ENCODE measurements at places on chromosomes 6 and 20. TPM values are rescaled to one million over a fixed set of nuclear protein-coding genes. Genes with fewer than 3 reads are reported as not detected.

Gene VWA7
- 5.0 TPM for total RNA-seq

Gene HCRTR2
- total RNA-seq: not detected

Gene GPR31
- not detected for total RNA-seq

Gene BANF2
- not detected for total RNA-seq

Gene ECT2L
- total RNA-seq: not detected

Gene FUT9
- not detected for total RNA-seq

Gene TAGAP
- 15.1 TPM for total RNA-seq

Gene RBPJL
- total RNA-seq: not detected

DNA sequence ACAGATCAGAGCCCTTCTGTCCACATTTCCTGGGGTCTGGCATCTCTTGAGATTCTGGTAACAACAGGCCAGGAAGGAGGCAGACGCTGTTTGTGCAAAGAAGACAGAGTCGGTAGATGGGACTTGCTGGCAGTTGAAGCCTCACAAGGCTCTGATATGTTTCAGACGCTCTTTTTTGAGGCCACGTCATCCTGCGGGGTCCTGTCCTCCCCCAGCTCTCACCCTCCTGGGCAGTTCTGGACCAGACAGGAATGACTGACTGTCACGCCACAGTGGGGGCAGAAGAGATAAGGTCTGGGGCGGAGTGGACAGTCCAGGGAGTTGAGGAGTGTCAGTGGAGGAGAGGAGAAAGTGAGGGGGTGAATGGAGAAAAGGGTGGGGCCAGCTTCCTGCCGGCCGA is 87.1 kb upstream of the SULF2 start:
- H3K27me3 ChIP-seq: peaks cover 15% of the 10 kb centered on the region
- no peak overlapping the region for H3K27ac ChIP-seq
- no peak overlapping the region for H3K4me3 ChIP-seq
- no peak for DNase-seq
- no peaks in the 10 kb centered on the region for H3K36me3 ChIP-seq

- H3K4me1 ChIP-seq: no peaks in the 10 kb centered on the region
- H3K27ac ChIP-seq: no peak overlapping the region
- no peaks in the 10 kb centered on the region for H3K36me3 ChIP-seq
- no peak for DNase-seq
- peaks cover 15% of the 10 kb centered on the region for H3K27me3 ChIP-seq
These were observed 1.6 kb downstream of the REM1 start for GRCh38 chr20:31476643-31477215.

- no peaks in the 10 kb centered on the region for H3K36me3 ChIP-seq
- H3K4me3 ChIP-seq: peak overlapping the region; percentile 53
- peak; percentile 48 for DNase-seq
These were observed 112.0 kb upstream of the BEND6 start for GRCh38 chr6:56842686-56843475.

GRCh38 chr6:34195726-34196115 is 41.0 kb upstream of the HMGA1 start:
- H3K4me1 ChIP-seq: peaks cover 6% of the 10 kb centered on the region
- DNase-seq: no peak
- no peak overlapping the region for H3K4me3 ChIP-seq
- H3K36me3 ChIP-seq: no peaks in the 10 kb centered on the region

DNA sequence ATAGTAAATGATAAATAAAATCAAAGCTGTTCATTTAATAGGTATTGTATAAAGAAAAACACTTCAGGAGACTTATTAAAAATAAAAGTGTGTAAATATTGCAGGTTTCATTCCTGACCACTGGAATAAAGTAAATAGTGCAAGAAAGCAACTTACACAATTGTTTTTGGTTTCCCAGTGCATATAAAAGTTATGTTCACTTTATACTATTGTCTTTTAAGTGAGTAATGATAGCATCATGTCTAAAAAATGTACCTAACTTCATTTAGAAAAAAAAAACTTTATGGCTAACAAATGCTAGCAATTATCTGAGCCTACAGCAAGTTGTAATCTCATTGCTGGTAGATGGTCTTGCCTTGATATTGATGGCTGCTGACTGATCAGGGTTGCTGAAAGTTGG is 726.6 kb upstream of the POU3F2 start:
- no peak overlapping the region for H3K27ac ChIP-seq
- no peaks in the 10 kb centered on the region for H3K27me3 ChIP-seq
- H3K4me1 ChIP-seq: no peaks in the 10 kb centered on the region
- H3K4me3 ChIP-seq: no peak overlapping the region
- H3K36me3 ChIP-seq: no peaks in the 10 kb centered on the region
- no peak for DNase-seq

DNA sequence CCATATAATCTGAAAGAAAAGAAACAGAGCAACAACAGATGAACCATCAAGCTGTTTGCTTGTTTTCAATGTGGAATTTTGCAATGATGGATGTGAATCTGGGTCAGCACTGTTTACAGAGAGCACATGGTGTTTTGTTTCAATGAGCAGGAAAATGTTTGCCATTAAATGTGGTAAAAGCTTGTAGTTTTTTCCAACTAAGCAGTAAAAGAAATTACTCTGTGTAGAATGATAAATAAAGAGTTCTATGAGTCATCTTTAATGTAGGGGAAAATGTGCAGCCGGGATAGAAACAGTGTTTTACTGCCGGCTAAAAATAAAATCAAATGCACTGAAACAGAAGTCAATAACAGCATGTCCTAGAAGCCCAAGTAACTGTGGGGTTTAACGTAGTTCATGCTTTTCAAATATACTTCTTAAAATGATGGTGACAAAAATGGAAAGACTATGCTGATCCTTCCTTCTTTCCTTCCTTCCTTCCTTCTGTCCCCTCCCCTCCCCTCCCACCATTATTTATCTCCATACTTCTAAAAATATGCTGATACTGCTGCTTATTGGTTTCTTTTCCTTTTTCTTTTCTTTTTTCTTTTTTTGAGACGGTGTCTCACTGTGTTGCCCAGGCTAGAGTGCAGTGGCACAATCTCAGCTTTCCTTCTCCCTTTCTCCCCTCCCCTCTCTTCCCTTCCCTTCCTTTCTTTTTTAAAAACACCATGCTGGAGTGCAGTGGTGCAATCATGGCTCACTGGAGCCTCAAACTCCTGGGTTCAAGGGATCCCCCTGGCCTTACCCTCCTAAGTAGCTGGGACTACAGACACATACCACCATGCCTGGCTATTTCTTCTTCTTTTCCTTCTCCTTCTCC is 6.3 kb upstream of the NAA20 start:
- DNase-seq: peak; percentile 78
- H3K4me3 ChIP-seq: no peak overlapping the region
- H3K4me1 ChIP-seq: peaks cover 34% of the 10 kb centered on the region

GRCh38 chr6:75830959-75831885 is 82.2 kb downstream of the MYO6 start:
- H3K36me3 ChIP-seq: no peaks in the 10 kb centered on the region
- H3K4me3 ChIP-seq: no peak overlapping the region
- H3K4me1 ChIP-seq: no peaks in the 10 kb centered on the region
- no peak for DNase-seq
- H3K27ac ChIP-seq: no peak overlapping the region
- no peaks in the 10 kb centered on the region for H3K27me3 ChIP-seq

GRCh38 chr20:47642624-47643023 is 140.9 kb downstream of the NCOA3 start:
- peaks cover 96% of the 10 kb centered on the region for H3K36me3 ChIP-seq
- no peak overlapping the region for H3K27ac ChIP-seq
- no peaks in the 10 kb centered on the region for H3K4me1 ChIP-seq
- H3K27me3 ChIP-seq: no peaks in the 10 kb centered on the region
- no peak for DNase-seq

DNA sequence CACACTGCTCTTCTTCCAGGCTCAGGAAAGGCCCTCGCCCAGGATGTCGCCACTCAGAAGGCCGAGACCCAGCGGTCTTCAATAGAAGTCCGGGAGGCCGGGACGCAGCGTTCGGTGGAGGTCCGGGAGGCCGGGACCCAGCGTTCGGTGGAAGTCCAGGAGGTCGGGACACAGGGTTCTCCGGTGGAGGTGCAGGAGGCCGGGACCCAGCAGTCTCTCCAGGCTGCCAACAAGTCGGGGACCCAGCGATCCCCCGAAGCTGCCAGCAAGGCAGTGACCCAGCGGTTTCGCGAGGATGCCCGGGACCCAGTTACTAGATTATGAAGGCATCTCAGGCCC is 1.0 kb downstream of the KHDC3L start:
- H3K4me3 ChIP-seq: no peak overlapping the region
- no peaks in the 10 kb centered on the region for H3K36me3 ChIP-seq
- H3K4me1 ChIP-seq: no peaks in the 10 kb centered on the region
- no peak for DNase-seq

DNA sequence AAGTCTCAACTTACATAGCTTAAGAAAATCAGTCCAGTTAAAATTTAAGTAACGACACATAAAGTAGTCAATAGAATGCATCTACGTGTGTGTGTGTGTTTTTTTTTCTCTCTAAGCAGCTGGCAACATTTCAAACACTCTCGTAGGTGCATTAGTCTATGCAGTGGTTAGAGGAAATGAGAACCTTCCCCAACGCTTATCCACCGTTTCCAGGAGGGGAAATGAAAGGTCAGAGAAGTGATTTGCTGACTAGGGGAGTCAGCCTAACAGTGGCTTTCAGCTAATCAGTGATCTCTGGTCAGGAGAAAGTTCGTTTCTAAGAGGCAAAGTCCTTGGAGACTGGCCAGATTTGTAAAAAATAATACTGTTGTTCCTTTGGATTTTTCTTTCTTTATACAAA is 806.6 kb downstream of the C6orf118 start:
- H3K27ac ChIP-seq: no peak overlapping the region
- no peak for DNase-seq
- H3K27me3 ChIP-seq: no peaks in the 10 kb centered on the region
- H3K4me1 ChIP-seq: no peaks in the 10 kb centered on the region
- H3K36me3 ChIP-seq: no peaks in the 10 kb centered on the region

DNA sequence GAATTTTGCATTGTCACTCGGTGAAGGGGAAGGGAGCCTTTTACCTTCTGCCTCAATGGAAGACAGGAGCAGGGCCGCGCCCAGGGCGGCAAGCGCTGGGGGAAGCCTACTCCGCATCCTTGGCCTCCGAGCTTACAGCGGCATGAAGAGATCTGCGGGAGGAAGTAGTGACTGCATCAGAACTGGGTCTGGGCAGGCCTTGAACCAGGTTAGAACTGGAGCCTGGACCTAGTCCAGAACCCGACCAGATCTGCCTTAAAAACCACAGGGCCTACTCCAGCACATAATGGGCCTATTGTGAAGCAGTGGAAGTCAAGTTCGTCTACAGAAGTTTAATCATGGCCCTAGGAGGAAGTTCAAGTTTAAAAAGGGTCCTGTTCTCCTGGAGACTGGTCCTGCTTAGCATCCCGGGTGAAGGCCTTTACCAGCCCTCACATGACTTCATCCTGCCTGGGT is 3.1 kb downstream of the COL12A1 start:
- H3K27me3 ChIP-seq: peaks cover 90% of the 10 kb centered on the region
- DNase-seq: no peak
- H3K4me3 ChIP-seq: no peak overlapping the region
- peaks cover 9% of the 10 kb centered on the region for H3K4me1 ChIP-seq
- no peaks in the 10 kb centered on the region for H3K36me3 ChIP-seq
- H3K27ac ChIP-seq: no peak overlapping the region

DNA sequence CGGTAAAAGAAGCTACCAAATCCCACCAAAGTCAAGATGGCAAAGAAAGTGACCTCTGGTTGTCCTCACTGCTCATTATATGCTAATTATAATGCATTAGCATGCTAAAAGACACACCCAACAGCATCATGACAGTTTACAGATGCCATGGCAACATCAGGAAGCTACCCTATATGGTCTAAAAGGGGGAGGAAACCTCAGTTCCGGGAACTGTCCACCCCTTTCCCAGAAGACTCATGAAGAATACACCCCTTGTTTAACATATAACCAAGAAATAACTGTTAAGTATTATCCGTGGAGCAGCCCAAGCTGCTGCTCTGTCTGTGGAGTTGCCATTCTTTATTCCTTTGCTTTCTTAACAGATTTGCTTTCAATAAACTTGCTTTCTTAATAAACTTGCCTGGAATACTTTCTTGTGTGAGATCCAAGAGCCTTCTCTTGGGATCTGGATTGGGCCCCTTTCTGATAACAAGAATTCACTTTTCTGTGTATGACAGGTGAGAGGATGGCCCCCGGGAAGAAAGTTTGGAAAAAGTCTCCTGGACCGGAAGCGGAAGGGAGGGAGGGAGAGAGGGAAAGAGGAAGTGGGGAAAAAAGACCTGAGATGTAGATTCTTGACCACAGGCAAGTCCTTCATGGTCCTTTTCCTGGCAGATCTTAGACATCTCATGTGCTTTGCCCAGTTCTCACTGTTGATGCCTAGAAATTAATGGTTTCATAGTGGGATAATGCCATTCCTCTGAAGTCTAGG is 146.7 kb upstream of the ID4 start:
- H3K36me3 ChIP-seq: no peaks in the 10 kb centered on the region
- H3K4me1 ChIP-seq: no peaks in the 10 kb centered on the region
- H3K27ac ChIP-seq: no peak overlapping the region
- no peak for DNase-seq

DNA sequence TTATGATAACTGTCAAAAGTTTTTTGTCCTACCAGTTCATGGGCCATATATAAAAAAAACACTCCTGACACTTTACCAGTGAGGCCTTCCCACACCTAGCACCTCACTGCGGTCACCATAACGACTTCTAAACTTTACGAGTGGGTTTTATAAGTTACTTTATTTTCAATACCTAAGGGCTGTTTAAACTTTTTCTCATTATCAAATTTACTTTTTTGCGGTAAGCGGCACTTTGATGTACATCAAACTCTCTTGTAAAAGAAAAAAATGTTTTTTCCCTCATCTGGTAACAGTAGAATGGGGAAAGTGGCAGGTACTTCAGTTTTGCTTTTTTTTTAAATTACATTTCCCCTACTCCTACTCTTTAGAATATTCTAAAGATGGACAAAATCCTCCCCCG is 36.2 kb downstream of the FYN start:
- no peaks in the 10 kb centered on the region for H3K27me3 ChIP-seq
- no peak overlapping the region for H3K27ac ChIP-seq
- peaks cover 23% of the 10 kb centered on the region for H3K4me1 ChIP-seq
- no peak for DNase-seq
- H3K36me3 ChIP-seq: no peaks in the 10 kb centered on the region
- H3K4me3 ChIP-seq: no peak overlapping the region

All from left lung (tissue), 14 donors.